ENCODE measurements at places on chromosomes 5 and 9.

DNA sequence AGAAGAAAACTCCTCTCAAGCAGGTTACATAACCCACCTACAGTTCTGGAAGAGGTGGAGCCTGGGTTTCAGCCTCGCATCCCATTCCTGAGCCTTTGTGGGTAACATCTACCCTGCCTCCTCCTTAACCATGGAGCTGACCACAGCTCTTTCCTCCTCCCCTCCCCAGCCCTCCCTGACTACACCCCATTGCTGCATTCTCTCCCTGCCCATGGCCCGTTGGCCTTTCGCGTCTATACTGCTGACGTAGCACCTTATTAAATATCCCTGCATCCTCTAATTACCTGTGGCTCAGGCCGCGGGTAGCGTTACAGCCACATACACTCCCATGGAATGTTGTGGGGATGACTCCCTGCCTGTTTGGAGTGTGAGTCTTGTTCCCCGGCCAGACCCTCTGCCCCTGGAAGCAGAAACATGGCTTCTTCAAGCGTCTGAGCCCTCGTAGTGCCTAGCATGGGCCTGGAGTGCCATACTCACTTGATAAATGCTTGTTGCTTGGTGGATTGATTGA is 72.8 kb downstream of the WWC1 start:
- no peak for DNase-seq

DNA sequence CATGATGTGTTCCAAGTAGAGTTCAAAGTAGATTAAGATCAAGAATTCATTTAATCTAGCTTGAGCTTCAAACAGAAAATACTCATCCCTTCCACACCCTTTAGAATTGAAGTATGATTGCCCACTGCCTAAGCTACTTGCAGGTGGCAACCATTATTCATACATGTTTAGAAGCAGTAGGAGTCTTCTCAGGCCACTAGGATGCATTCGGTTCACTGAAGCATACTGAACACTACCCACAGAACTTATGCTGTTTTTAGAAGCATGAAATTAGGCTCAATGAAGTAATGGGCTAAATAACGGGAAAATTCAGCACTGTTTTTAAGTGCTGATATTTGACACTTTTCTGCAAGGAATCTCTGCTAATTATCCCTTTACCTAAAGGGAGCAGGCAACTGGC is 263.4 kb downstream of the DEPDC1B start:
- DNase-seq, result no peak

DNA sequence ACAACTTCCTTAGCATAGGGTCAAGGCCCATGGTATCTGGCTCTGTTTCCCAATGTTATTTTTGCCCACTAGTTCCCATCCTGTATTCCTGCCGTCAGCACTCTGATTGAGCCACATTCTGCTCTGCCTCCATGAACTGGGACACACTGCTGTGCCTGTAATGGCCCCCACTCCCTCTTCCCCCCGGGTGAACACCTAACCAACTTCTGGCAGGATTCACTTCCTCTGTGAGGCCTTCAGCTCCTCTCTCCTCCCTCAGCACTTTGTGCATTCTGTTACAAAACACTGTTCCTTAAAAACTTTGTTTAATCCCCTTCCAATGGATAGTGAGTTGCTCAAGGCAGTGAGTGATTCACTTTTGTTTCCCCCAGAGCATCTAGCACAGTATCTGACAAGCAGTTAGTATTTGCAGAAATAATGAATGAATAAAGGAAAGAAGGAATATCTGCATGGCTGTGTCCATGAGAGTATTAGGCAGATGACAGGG is 183.6 kb downstream of the EFNA5 start:
- no peak for DNase-seq

DNA sequence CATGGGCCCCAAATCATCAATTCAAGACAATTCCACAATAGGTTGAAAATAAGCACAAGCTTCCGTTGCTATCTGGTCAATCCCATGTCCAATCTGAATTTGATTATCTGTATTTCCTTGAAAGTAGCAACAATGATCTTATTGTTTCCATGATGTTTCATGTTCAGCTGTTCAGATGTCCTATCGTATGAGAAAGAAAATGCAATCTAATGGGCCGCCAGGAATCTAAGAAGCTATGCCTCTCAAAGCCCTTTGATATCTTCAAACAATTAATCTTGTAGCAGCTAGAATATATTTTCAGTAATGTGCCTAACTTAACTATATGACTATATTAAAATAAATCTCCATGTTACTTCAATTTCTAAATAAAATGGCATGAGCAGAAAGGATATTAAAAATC is 32.1 kb upstream of the ALDOB start:
- no peak for DNase-seq

- DNase-seq, result no peak
Measured at GRCh38 chr5:15290953-15291352, 209.0 kb upstream of the FBXL7 start.

- DNase-seq, result no peak
Measured at GRCh38 chr9:90969021-90969675, 167.5 kb downstream of the SYK start.

GRCh38 chr5:82480331-82480730 is 202.2 kb upstream of the RPS23 start:
- DNase-seq, result no peak

DNA sequence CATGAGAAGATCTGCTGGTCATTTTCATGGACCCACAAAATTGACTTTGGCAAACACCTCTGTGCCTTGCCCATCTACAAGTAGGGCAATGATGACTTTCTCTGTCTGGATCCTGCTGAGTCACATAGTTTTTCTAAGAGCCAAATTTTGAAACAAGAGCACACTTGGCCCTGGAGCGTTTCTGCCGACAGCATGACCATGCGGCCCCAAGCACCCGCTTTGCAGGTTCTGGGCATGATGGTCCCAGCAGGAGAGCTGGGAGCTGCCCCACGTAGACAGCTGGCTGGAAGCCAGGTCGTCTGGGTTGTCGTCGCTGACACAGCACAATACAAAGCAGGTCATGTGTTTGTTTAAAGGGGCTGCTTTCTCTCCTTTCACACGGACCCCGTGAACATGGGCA is 159.8 kb downstream of the SYK start:
- DNase-seq, result no peak

DNA sequence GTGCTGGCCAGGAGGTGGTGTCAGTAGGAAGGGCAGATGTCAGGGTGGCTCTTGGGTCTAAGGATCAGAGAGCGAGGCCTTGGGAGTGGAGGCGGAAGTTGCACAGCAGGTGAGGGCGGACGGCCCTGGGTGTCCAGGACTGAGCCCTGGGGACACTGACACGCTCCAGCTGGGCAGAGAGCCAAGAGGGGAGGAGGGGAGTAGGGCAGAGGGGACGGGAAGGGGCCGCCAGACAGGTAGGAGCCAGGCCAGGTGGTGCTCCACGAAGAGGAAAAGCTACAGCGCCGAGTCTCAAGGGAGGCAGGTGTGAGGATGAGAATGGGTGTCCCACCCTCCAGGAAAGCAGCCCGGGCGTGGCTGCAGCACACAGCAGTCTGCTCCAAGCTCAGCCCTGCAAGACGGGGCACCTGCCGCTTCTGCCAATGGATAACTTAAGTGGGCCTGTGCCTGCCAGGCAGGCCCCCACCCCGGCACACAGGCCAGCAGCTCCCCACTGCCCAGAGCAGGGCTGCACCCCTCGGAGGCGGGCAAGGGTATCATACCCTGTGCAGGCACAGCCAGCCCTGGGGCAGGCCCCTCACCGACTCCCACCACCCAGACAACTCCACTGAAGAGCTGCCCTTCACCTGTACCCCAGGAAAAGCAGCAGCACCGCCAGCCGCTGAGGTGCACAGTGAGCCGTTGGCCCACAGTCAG is 4.9 kb downstream of the TPRN start:
- no peak for DNase-seq

DNA sequence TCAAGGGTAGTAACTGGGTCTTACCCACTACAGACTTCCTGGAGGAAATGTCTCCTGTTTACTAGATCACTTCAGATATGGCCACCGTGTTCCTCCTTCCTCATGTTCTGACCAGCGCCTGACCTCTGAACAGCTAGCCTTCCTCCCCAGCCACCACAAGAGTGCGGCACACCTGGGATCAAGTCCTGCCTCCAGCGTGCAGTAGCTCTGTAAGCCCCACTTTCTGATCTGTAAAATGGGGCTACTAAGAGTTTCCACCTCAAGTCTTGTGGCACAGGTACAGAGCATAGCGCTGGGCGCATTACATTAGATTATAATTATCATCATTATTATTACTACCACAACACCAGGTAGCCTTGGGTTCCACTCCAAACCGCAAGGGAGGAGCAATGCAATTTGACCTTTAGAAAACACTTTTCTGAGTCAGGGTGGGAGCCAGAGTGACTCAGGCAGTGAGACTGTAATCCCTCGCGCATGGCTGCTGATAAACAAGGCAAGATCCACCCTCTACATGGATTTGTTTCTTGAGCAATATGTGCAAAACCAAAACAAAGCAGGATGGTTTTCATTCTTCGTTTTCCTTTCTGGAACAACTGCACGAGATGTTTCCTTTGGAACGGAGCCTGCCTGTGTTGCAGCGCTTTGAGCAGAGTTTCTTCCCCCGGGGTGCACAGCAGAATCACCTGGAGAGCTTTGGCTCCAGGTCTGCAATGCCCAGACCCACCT is 65.0 kb upstream of the ANGPTL2 start:
- DNase-seq, result no peak

GRCh38 chr5:10637944-10638343 is 74.1 kb downstream of the ANKRD33B start:
- DNase-seq, result no peak

DNA sequence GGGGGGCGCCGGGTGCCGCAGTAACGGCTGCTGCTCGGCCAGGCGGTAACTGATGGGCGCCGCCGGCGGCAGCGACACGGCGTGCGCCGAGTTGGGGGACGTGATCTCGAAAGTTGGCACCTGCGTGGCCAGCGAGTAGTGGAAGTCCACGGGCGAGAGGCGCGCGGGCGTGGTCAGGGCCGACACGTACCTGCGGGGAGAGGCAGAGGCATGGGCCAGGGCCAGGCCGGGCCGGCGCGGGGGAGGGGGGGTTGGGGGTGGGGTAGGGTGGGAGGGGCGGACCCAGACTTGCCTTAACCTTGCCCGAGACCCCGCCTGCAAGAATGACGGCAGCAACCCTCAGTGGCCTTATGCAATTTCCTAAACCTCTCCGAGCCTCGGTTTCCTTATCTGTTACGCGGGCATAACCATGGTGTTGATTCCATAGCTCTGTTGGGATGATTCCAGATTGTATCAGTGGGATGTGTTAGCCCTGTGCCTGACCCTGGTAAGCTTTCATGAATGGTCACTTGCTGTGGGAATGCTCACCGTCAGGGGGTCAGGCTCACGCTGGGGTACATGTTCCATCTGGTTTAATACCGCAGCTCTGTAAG is 53.0 kb downstream of the PSD2 start:
- peak; percentile 7 for DNase-seq

GRCh38 chr5:100444961-100445360 is 90.2 kb upstream of the FAM174A start:
- DNase-seq, result no peak

DNA sequence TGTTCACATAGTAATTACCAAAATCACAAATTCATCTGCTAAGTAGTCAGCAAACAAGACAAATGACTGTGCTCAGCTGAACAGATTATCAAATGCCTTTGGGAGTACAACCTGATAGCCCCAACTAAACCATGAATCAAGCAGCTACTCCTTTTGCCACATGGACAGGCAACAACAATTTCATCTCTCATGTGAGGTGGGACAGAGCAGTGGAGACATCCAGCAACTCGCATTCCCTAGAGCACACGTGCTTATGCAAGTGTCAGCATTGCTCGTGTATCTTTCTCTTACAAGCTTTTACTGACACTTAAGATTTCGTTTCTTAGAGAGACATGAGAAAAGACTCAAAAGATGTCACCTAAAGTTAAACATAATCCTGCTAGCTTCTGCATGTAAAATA is 42.7 kb upstream of the PPP2R2B start:
- DNase-seq, result no peak

- no peak for DNase-seq
Measured at GRCh38 chr9:114309096-114309495, 13.8 kb upstream of the ORM1 start.

GRCh38 chr9:6702707-6703106 is 55.1 kb upstream of the KDM4C start:
- DNase-seq, result no peak

GRCh38 chr5:3075309-3075708 is 323.8 kb upstream of the IRX2 start:
- no peak for DNase-seq

GRCh38 chr9:125434986-125435775 is 173.6 kb downstream of the GAPVD1 start:
- no peak for DNase-seq

- DNase-seq, result no peak
Measured at GRCh38 chr9:110918316-110919049, 119.8 kb downstream of the LPAR1 start.

GRCh38 chr5:87195616-87196015 is 72.1 kb upstream of the RASA1 start:
- no peak for DNase-seq

DNA sequence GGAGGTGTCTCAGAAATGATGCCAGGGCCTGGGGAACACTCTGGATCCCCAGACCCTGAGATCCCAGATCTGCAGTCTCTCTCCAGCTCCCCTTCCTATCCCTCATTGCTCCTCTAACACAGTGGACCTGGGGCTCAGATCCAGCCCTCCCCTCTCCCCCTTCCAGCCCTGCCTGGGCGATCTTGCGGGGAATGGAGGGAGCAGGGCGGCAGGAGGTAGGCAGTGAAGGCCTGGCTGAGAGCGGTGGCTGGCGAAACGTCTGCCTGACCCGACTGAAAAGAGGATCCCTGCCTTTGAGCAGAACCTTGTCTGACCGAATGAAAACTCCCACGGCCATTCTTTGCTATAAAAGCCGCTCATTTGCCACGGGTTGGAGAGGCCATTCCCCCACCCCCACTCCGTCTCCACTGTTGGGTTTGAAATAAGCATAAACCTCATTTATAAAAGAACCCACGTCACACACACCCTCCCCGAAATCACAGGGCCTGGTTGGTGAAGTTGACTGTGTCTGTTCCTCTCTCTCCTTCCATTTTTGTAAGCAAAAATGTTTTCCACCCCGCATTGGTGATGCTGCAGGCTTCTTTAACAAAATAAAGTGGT is 8.8 kb downstream of the MSX2 start:
- DNase-seq, result no peak

- no peak for DNase-seq
Measured at GRCh38 chr9:98191671-98192502, 550 bp downstream of the CORO2A start.

- DNase-seq, result no peak
Measured at GRCh38 chr5:169426784-169427183, 125.8 kb upstream of the SLIT3 start.

DNA sequence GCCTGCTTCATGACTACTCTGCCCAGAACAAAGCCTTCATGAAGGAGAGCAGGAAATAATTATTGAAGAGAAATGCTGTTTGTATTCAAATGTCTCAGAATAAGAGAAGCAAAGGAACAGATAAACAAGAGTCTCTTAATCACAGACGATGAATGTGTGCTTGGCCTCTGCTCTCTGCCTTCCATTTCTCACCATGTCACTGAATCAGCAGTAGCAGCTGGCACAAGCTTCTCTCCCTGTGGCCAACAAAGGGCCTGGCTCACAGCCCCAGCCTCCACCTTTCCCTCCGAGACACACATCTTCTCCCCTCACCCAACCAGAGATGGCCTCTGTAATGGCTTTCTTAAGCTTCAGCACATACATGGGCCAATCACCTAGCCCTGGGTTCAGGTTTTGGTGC is 128.1 kb upstream of the SLIT3 start:
- DNase-seq, result no peak

GRCh38 chr5:108421713-108422112 is 39.8 kb upstream of the FBXL17 start:
- DNase-seq, result no peak
